SK-N-SH (cell line): ENCODE measurements at places on chromosomes 2 and 18.
A peak's percentile ranks its signal among the peaks of the same experiment; 100 is the strongest.

DNA sequence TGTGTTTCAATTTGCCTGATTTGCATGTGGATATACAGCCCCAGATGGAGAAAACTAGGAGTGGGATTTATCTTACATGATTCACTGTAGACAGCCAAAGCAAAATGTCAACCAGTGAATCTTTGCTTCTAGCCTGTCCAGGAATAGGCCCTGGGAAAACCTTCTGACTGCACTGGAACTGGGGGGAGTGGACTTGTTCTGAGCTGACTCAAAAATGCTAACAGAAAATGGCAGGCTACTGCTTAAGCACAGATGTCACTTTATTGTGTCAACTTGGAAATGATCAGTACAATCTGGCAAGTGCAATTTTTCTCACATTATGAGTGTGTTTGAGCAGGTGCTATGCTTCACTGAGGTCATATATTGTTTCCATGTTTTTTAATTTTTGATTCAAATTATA is 593.7 kb downstream of the NRXN1 start:
- DNase-seq, result no peak

DNA sequence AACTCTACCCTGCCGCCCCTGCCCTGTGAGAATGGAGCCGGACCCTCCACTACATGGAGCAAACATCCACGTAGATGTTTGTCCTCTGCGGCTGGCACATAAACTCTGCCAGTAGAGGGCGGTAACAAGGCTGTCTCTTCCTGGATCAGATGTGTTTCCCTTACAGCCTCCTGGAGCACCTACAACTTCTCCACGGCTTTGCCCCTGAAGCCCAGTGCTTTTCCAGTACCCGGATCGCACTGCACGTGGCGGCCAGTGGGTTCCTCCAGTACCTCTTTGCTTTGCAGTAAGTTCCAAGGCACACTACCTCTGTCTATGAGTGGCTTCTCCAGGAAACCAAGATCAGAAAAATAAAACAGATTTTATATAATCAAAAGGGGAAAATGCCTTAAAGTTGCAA is 651.3 kb downstream of the DCDC2C start:
- peak; percentile 51 for DNase-seq

GRCh38 chr18:7084080-7085065 is 33.2 kb downstream of the LAMA1 start:
- DNase-seq, result no peak

DNA sequence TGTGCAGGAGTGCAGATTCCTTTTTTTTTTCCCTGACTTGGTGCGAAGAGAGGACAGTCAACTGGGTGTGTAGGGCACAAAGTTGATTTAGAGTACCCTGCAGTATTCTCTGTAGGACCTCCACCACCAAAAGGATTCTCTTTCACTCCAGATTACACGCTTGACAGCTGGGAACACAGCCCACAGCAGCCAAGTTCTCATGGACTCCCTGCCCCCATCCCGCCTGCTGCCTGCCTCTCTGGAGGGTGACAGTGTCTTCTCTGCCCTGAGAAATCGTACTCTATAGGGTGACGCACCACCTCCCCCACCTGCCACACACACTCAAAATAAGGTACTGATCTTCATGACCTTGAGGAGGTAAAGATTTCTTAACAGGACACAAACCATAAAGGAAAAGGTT is 26.6 kb upstream of the IHH start:
- DNase-seq, result no peak

DNA sequence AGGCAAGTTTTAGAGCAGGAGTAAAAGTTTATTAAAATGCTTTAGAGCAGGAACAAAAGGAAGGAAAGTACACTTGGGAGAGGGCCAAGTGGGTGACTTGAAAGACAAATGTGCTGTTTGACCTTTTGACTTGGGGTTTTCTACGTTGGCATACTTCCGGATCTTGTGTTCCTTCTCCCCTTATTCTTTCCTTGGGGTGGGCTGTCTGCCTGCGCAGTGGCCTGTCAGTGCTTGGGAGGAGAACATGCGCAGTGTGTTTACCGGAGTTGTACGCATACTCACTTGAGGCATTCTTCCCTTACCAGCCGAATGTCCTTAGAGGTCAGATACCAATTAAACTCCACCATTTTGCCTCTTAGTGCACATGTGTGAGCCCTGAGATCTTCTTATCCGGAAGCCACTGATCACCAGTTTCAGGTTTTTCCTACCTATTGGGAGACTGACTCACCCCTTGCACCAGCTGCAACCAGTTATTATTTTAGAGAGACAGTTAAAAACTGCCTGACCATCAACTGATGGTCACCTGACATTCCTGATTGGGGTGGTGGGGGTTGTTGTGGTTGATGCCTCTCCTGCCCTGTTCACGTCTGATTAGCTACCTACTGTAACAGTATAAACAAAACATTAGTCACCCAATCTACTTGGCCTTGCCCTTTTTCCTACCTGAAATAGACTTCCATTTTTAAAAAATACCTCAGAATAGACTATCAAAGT is 67.5 kb downstream of the NYAP2 start:
- DNase-seq, result no peak

DNA sequence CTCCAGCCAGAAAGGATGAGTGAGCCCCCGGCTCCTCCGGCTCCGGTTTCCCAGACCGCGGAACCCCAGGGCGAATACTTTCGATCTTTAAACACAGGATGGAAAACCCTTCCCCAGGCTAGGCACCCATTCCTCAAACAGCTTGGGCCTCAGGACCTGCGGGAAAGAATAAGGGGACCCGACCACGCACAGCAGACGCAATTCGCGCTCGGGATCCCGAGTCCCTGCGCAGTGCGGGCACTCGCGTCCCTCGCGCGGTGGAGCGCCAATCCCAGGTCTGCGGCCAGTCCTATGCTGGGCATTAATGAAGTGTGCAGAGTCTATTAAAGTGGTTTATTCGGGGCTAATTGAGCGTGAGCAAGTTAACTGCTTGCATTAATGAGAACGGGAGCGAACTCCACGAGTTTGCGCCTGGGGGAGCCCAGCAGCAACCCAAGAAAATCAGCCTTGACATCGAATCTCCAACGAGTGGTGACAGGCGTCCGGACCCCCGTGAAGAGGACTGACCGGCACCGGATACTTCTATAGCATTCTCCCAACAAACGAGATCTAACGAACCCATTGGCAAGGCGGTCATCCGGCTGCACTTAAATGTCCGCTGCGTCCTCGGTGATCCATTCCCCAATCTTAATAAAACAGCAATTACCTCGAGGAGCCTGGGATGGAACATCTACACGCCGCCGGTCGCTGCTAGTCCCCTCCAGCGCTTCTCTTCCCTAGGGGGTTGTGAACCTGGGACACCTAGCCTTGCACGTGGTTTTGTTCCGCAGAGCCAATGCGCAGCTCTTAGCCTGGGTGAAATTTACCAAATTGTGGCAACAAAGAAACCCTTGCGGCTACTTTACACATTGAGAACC is 1.6 kb downstream of the OSR1 start:
- DNase-seq, result peak; percentile 60

DNA sequence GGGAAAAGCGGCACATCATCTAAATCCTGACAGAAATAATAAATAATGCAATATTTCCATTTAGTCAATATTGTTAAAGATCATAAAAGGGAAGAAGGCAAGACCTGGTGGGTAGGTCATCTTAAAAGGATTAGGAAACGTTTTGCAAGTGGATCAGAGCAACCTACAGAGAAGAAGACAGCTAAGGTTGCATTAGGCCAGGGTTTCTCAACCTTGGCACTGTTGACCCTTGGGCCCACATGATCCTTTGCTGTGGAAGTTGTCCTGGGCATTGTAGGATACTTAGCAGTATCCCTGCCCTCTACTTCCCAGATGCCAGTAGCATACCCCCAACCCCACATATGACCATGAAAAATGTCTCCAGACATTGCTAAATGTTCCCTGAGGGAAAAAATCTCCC is 55.0 kb downstream of the KLF7 start:
- no peak for DNase-seq

DNA sequence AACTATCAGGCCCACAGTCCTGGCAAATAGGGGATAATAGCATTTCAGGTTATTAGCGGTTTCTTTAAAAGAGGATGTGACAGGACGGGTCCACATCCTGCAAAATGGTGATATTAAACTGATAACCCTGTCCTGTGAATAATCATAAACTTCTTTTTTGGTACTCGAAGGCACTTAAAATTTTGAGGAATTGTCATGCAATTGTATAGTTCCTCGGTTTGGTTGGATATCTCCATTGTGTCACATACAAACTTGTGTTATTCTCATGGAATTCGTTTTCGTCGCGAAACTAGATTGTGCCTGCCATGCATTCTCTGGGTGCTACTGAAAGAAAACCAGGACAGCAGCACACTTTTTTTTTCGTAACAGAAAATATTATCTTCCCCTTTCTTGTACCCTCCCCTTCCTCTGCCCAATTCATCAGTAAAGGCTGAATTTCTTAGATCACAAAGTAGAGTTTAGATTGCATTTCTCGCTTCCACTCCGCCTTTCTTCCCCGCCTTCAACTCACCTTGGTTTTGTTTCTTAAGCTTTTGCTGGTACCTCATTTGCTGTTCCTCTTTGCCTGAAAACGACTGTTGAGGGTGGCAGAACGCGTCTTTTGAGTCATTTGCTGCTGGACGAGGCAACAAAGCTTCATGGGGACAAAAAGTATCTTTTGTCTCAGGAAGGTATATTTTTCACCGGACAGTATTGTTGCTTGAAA is 1.3 kb downstream of the CERS6 start:
- DNase-seq, result no peak

GRCh38 chr2:65654496-65654895 is 222.1 kb upstream of the SPRED2 start:
- no peak for DNase-seq

DNA sequence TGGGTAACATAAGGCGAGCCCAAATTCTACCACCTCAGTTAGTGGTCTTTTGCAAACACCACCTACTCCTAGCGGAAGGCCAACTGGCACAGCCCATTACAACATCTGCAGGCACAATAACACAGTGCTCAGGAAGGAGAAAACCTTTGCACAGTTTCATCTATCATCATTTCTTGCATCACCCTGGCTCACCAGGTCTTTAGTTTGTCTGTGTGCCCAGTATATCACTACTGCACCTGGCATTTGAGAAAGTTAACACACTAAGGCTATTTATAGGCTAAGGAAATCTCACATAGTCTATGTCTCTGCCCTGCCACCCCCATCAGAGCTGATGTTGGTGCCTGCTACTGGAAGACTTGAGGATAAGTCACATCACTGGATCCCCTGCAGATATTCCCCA is 484.0 kb downstream of the SATB2 start:
- no peak for DNase-seq
